ENCODE measurements at places on chromosomes 7 and 10.

DNA sequence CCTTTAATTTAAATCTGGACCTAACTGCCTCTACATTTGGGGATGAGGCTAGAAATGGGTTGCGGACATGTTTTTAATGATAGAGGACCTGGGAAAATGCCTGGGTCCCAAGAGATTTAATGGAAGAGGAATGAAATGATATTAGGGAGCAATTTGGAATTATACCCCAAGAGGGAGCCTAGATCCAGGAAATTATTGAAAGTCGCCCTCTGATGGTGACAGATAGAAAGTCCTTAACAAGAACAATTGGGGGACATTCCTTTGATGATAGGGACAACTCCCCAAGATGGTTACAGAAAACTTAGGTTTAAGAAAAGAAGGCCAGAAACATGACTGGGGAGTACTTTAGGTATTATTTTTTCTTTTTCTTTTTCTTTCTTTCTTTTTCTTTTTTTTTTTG is 9.5 kb upstream of the TSGA13 start:
- no peak overlapping the region for H3K27ac ChIP-seq
- H3K27me3 ChIP-seq = no peaks in the 10 kb centered on the region
- no peak overlapping the region for H3K4me3 ChIP-seq
- no peaks in the 10 kb centered on the region for H3K4me1 ChIP-seq
- H3K36me3 ChIP-seq = no peaks in the 10 kb centered on the region
- DNase-seq = no peak

DNA sequence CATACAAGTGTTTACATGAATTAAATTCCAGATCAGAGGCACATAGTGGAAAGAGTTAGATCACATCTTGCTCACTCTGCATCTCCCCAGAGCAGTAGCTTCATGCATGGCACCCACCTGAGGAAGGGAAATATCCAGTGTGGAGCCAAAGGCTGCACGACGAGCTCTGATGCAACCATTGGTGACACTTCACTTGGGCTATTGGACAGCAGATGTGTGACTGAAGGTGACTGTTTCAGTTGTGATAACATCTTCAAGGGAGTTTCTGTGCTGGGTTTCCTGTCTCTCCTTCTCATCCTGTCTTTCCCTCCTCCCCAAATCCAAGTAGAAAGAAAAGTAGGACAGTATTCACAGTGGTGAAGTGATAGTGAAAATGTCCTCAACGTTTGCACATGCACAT is 115.0 kb downstream of the TAF3 start:
- no peak overlapping the region for H3K27ac ChIP-seq
- H3K36me3 ChIP-seq = no peaks in the 10 kb centered on the region
- no peak overlapping the region for H3K4me3 ChIP-seq
- no peaks in the 10 kb centered on the region for H3K4me1 ChIP-seq
- no peaks in the 10 kb centered on the region for H3K27me3 ChIP-seq
- DNase-seq = no peak

GRCh38 chr7:154096-154799 is 38.1 kb upstream of the FAM20C start:
- H3K27me3 ChIP-seq = no peaks in the 10 kb centered on the region
- peaks cover 27% of the 10 kb centered on the region for H3K4me1 ChIP-seq
- H3K27ac ChIP-seq = no peak overlapping the region
- no peak overlapping the region for H3K4me3 ChIP-seq
- DNase-seq = no peak
- no peaks in the 10 kb centered on the region for H3K36me3 ChIP-seq

DNA sequence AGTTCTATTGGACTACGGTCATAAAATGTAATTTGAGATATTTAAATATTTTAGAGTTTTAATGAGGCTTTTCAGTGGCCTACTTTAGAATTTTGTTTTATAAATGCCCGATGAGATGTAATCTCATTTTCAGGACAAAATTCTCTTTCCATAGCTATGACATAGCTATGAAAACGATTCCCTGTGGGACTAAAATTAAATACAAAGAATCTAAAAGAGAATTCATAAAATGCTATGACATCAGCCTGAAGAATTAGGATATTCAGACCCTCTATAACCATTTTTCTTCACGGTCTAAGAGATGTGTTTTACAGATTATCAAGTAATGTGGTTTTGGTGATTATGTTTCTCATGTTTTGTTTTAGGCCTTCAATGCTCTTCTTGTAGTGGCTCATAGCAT is 48.2 kb upstream of the ODAD2 start:
- H3K27ac ChIP-seq = no peak overlapping the region
- H3K36me3 ChIP-seq = no peaks in the 10 kb centered on the region
- no peak for DNase-seq

DNA sequence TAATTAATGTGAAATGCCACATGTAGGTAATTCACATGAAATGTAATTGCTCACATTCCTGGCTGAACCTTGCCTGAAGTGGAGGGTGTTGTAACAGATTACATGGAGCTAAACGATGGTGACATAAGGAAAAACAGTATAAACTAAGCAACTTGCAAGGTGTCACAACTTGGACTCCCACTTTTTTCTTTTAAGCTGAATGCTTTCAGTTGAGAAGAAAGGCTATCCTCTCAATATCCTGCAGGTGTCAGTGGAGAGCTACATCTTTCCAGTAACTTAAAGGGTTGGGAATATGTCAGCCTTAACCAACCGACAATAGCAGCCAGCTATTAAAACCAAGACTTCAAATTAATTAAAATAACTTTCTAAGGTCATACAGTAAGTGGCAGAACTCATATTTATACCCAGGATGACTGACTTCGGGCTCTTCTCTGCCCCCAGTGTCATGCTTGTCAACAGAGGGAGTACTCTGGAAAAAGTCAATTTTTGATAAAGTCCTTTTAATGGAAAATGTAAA is 33.7 kb downstream of the NRBF2 start:
- no peak overlapping the region for H3K27ac ChIP-seq
- peaks cover 4% of the 10 kb centered on the region for H3K36me3 ChIP-seq
- no peaks in the 10 kb centered on the region for H3K27me3 ChIP-seq
- DNase-seq = peak; percentile 27
- H3K4me3 ChIP-seq = no peak overlapping the region

GRCh38 chr7:27998382-27998781 is 182.2 kb downstream of the JAZF1 start:
- H3K4me1 ChIP-seq = no peaks in the 10 kb centered on the region
- no peaks in the 10 kb centered on the region for H3K36me3 ChIP-seq
- H3K4me3 ChIP-seq = no peak overlapping the region
- no peaks in the 10 kb centered on the region for H3K27me3 ChIP-seq
- no peak for DNase-seq

GRCh38 chr7:67631476-67631875 is 634.8 kb downstream of the TYW1 start:
- DNase-seq = no peak
- H3K27ac ChIP-seq = no peak overlapping the region
- H3K36me3 ChIP-seq = no peaks in the 10 kb centered on the region
- peaks cover 28% of the 10 kb centered on the region for H3K27me3 ChIP-seq

DNA sequence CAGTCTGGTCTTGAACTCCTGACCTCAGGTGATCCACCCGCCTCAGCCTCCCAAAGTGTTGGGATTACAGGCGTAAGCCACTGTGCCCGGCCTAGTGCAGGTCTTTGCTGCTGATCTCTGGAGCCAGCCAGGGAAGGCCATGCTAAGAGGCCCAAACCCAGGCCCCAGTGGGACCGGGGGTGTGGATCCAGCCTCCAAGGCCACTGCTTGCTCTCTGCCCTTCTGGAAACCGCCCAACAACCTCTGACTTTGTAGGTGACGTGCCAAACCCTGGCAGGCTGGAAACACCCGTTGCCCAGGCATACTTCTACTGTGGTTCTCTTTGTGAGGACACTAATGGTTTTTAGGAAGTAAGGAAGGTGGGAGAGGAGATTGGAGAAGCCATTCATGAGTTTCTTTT is 83.5 kb upstream of the GNA12 start:
- H3K4me3 ChIP-seq = no peak overlapping the region
- peaks cover 7% of the 10 kb centered on the region for H3K36me3 ChIP-seq
- H3K27ac ChIP-seq = no peak overlapping the region
- DNase-seq = no peak

DNA sequence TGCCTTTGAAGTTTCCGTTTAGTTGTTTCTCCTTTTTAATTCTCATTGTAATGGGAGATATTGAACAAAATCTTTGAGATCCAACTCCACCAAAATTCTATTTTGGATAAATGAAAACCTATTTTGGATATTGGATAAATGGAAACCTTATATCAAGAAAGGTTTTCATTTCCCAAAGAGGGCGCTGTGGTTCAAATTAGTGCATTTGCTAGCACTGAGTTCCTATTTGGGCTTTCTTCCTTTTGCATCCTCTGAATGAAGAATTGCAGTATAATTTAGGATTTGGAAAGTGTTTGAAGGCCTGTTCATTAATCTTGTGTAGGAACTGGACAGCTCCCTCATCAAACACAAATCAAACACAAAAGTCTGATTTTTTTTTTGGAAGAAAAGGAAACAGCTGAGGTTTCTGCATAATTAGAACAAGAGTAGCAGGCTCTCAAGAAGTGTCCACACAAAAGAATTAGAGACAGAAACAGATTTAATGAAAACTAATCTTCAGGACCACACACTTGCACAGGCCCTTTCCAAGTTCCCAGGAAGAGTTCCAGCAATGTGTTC is 80.8 kb upstream of the KLF14 start:
- no peaks in the 10 kb centered on the region for H3K4me1 ChIP-seq
- no peak overlapping the region for H3K27ac ChIP-seq
- no peaks in the 10 kb centered on the region for H3K27me3 ChIP-seq
- no peak for DNase-seq
- H3K36me3 ChIP-seq = no peaks in the 10 kb centered on the region

GRCh38 chr10:235915-236314 is 100.7 kb downstream of the ZMYND11 start:
- no peaks in the 10 kb centered on the region for H3K27me3 ChIP-seq
- H3K4me1 ChIP-seq = no peaks in the 10 kb centered on the region
- no peak for DNase-seq
- no peak overlapping the region for H3K27ac ChIP-seq

- H3K27ac ChIP-seq = no peak overlapping the region
- H3K4me3 ChIP-seq = no peak overlapping the region
- H3K27me3 ChIP-seq = no peaks in the 10 kb centered on the region
- H3K4me1 ChIP-seq = peaks cover 6% of the 10 kb centered on the region
- H3K36me3 ChIP-seq = no peaks in the 10 kb centered on the region
Measured at GRCh38 chr7:36238138-36238537, 85.1 kb downstream of the EEPD1 start.

DNA sequence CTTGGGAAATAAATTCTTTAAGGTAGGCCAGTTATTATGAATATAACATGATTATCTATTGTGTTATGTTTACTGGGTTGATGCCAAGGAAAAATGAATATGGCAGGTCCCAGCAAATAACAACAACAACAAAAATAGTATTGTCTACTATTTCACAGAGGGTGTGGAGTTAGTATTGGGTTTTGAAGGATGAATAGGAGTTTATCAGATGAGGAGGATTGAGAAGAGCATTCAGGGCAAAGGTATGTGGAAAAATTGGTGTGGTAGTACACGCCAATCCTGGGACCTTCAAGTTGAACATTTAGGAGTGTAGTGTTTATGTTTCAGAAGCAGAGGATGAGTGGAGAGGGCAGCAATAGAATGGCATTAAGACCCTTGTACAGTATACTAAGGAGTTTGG is 671.9 kb downstream of the AUTS2 start:
- 0 out of 2 replicates have a peak, but pooled peaks cover 3% of the 10 kb centered on the region for H3K27me3 ChIP-seq
- H3K36me3 ChIP-seq = no peaks in the 10 kb centered on the region
- H3K4me3 ChIP-seq = no peak overlapping the region
- DNase-seq = no peak
- no peaks in the 10 kb centered on the region for H3K4me1 ChIP-seq

DNA sequence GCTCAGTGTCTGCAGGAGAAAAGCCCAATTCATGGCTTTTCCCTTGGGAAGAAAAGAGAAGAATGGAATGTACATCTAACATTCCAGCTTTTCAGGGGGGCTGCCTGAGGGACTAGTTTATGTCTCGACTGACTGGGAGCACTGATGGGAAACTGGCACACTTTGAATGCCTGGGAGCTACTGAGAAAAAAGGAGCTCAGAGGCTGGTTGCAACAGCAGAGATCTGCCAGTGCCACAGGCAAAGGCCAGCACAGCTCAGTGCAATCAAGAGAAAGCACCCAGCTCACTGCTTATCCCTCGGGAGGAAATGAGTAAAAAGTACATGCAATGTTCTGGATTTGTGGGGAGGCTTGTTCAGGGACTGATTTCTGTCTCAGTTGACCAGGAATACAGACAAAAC is 226.2 kb downstream of the COBL start:
- H3K4me1 ChIP-seq = no peaks in the 10 kb centered on the region
- DNase-seq = no peak
- H3K27me3 ChIP-seq = no peaks in the 10 kb centered on the region
- no peaks in the 10 kb centered on the region for H3K36me3 ChIP-seq
- H3K4me3 ChIP-seq = no peak overlapping the region

GRCh38 chr10:121449482-121449924 is 148.7 kb downstream of the FGFR2 start:
- no peaks in the 10 kb centered on the region for H3K36me3 ChIP-seq
- H3K4me1 ChIP-seq = no peaks in the 10 kb centered on the region
- H3K27ac ChIP-seq = no peak overlapping the region

DNA sequence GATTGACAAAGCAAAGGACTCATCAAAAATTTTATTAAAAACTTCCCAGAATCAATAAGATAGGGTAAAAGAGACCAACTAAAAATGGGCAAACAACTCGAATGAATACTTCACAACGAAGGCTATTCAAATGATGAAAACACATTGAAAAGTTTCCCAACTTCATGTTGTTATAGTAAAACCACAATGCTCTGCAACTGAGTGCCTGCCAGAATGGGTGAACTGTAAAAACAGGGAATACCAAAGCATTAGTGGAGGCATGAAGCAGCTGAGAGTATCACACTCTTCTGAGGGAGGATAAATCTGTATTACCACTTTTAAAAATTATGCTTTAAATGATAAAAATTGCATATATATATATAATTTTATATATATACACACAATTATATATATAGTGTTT is 1214.7 kb downstream of the SORCS3 start:
- H3K36me3 ChIP-seq = no peaks in the 10 kb centered on the region
- H3K27ac ChIP-seq = no peak overlapping the region
- no peaks in the 10 kb centered on the region for H3K27me3 ChIP-seq

GRCh38 chr10:4526311-4526731 is 299.7 kb upstream of the AKR1E2 start:
- DNase-seq = no peak
- H3K4me3 ChIP-seq = no peak overlapping the region
- no peaks in the 10 kb centered on the region for H3K4me1 ChIP-seq
- H3K27ac ChIP-seq = no peak overlapping the region

GRCh38 chr10:69814251-69814650 is 12.5 kb downstream of the COL13A1 start:
- DNase-seq = no peak
- H3K4me3 ChIP-seq = no peak overlapping the region
- H3K4me1 ChIP-seq = peaks cover 10% of the 10 kb centered on the region
- no peak overlapping the region for H3K27ac ChIP-seq
- no peaks in the 10 kb centered on the region for H3K27me3 ChIP-seq

- H3K27ac ChIP-seq = no peak overlapping the region
- H3K4me1 ChIP-seq = no peaks in the 10 kb centered on the region
- H3K4me3 ChIP-seq = no peak overlapping the region
- no peak for DNase-seq
- no peaks in the 10 kb centered on the region for H3K27me3 ChIP-seq
Measured at GRCh38 chr10:121804460-121804859, 123.4 kb downstream of the ATE1 start.

- peaks cover 8% of the 10 kb centered on the region for H3K27me3 ChIP-seq
- peak; percentile 17 for DNase-seq
- peaks cover 4% of the 10 kb centered on the region for H3K36me3 ChIP-seq
- H3K4me3 ChIP-seq = peak overlapping the region; percentile 88
- H3K4me1 ChIP-seq = peaks cover 9% of the 10 kb centered on the region
Measured at GRCh38 chr7:133081119-133081598, 731 bp downstream of the CHCHD3 start.

- H3K27me3 ChIP-seq = peaks cover 30% of the 10 kb centered on the region
- H3K4me1 ChIP-seq = no peaks in the 10 kb centered on the region
- H3K36me3 ChIP-seq = no peaks in the 10 kb centered on the region
- no peak overlapping the region for H3K27ac ChIP-seq
- DNase-seq = no peak
Measured at GRCh38 chr10:131203456-131204357, 107.8 kb downstream of the TCERG1L start.

All from PC-9 (cell line).